Lung (tissue), 17 donors: ENCODE measurements at places on chromosomes 1 and 21. TPM values are rescaled to one million over a fixed set of nuclear protein-coding genes. Genes with fewer than 3 reads are reported as not detected.
A peak's percentile ranks its signal among the peaks of the same experiment; 100 is the strongest.

GRCh38 chr21:41706263-41706639, 60.6 kb downstream of the RIPK4 start:
- no peak for DNase-seq

DNA sequence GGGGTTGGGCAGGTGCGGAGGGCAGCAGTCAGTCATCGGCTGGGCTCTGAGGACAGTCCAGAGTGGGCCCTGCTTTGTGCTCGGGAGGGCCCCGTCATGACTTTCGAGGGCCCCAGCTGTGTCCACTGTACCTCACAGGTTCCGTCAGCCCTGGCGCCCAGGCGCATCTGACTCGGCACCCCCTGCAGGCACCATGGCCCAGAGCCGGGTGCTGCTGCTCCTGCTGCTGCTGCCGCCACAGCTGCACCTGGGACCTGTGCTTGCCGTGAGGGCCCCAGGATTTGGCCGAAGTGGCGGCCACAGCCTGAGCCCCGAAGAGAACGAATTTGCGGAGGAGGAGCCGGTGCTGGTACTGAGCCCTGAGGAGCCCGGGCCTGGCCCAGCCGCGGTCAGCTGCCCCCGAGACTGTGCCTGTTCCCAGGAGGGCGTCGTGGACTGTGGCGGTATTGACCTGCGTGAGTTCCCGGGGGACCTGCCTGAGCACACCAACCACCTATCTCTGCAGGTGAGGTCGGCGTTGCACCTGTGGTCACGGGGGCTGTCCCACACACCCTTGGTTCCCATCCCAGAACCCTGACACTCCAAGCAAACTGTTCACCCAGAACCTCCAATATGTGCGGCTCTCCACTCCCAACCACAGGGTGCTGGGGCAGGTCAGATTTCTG, 7.8 kb downstream of the PODN start:
- DNase-seq = no peak

Gene AMPD1
- total RNA-seq = 0.34 TPM

DNA sequence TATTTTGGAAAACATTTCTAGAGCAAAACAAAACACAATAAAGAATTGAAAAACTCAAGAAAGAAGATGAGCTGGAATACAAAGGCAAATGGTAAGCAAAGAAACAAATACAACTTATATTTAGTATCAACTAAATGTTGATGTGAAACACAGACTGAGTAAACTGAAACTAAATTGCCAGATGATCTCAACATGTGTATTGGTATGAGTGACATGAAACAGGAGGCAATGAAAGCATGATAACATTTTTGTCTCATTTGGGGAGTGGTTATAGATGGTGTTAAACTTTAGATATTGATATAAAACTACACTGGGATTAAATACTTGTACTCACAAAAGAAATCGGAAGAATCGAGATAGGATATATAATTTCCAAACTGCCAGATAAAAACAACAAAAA, 805.6 kb upstream of the CXADR start:
- DNase-seq = no peak

Gene OR2AK2
- total RNA-seq = not detected

DNA sequence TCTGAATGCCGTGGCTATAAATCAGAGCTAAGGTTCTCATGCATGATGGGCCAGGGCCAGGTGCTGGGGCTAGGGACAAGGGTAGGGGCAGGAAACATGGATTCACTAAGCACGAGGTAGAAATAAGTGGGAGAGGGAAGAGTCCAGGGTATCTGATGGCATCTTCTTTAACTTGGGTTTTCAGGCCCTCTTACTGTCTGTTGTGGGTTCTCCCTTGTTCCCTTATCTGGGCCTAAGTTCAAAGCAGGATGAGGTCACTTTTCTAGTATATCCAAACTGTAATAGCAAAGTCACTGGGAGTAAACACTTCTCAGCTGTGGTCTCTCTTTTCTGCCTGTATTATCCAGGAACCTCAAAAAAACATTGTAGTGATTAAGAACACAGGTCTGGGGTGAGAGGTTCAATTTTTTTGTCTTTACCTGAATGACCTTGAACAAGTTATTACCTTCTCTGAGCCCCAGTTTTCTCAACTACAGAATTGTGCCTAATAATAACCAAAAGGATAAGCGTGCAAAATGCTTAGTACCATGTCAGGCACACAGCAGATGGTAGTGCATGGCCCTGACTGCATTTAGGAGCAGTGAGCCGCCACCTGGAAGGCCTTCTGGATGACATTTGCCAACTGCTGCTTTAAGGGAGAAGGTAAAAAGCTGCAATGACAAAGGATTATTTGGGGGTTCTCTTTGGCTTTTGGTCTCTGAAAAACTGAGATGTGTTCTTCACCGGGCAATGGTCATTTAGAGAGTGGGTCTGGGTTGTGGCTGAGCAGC, 53.6 kb upstream of the A3GALT2 start:
- no peak for DNase-seq

Gene OR2T4
- total RNA-seq = not detected

- peak; percentile 3 for DNase-seq
These were observed 1.4 kb downstream of the ZMYM4 start for GRCh38 chr1:35269989-35270289.

- DNase-seq = no peak
These were observed 21.1 kb downstream of the C2CD2 start for GRCh38 chr21:41932576-41933312.

GRCh38 chr1:31579374-31579773, 3.1 kb downstream of the TINAGL1 start:
- peak; percentile 67 for DNase-seq

GRCh38 chr1:60894130-60894529, 188.2 kb upstream of the NFIA start:
- no peak for DNase-seq

Gene FPGT
- 21.0 TPM for total RNA-seq

- no peak for DNase-seq
These were observed 27.1 kb upstream of the LEPR start for GRCh38 chr1:65393347-65393746.

DNA sequence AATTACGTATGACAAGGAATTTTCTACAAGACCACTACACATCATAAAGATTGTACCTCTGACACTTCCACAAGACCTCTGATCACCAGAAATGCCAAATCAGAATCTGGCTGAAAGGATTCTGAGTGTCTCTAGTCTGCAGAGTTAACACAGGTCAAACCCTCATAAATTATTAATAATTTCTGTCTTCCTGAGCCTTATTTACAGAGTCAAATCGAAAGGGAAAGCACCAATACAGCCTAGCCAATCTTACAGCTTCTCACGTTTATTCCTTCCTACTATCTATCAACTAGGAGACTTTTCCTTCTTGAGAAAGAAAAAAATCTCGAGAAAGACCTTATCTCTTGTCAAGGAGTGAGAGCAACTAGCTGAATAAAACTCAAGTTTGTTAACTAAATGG, 2151.6 kb downstream of the MRPL39 start:
- DNase-seq = no peak

Gene OVAAL
- 0.17 TPM for total RNA-seq

Gene DNAJC6
- 4.6 TPM for total RNA-seq

- peak; percentile 61 for DNase-seq
These were observed 31.9 kb downstream of the MAP3K21 start for GRCh38 chr1:233359431-233359830.

- no peak for DNase-seq
These were observed 26.6 kb downstream of the IL6R start for GRCh38 chr1:154431586-154432373.

- DNase-seq = no peak
These were observed 8.0 kb downstream of the YY1AP1 start for GRCh38 chr1:155680531-155680930.

GRCh38 chr1:157086299-157086698, 13.3 kb downstream of the ETV3L start:
- DNase-seq = no peak

Gene CD164L2
- 19.8 TPM for total RNA-seq

GRCh38 chr1:83511146-83511726, 487.7 kb downstream of the TTLL7 start:
- no peak for DNase-seq

Gene ORC1
- total RNA-seq = 2.3 TPM

- DNase-seq = no peak
These were observed 54.3 kb downstream of the NGF start for GRCh38 chr1:115283681-115284146.

DNA sequence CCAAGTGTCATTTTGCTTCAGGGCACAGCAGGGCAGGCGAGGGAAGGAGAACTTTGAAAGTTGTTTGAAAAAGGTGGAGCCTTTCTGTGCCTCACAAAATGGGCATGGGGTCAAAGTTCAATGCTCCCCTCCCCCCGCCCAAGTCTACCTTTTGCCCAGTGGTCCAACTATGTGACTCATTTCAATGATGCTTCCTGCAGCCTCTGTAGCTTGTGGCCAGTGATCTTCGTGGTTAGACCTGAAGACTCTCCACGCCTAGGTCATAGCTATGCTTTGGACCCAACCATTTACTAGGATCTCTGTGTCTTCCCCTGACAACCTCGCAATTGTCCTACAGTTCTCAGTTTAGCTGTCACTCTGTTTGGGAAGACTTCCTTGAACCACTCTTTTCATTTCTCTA, 280.3 kb upstream of the GJB5 start:
- no peak for DNase-seq

DNA sequence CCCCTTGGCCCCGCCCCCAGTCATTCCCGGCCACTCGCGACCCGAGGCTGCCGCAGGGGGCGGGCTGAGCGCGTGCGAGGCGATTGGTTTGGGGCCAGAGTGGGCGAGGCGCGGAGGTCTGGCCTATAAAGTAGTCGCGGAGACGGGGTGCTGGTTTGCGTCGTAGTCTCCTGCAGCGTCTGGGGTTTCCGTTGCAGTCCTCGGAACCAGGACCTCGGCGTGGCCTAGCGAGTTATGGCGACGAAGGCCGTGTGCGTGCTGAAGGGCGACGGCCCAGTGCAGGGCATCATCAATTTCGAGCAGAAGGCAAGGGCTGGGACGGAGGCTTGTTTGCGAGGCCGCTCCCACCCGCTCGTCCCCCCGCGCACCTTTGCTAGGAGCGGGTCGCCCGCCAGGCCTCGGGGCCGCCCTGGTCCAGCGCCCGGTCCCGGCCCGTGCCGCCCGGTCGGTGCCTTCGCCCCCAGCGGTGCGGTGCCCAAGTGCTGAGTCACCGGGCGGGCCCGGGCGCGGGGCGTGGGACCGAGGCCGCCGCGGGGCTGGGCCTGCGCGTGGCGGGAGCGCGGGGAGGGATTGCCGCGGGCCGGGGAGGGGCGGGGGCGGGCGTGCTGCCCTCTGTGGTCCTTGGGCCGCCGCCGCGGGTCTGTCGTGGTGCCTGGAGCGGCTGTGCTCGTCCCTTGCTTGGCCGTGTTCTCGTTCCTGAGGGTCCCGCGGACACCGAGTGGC, at the start of gene SOD1:
TSS of gene SOD1 (plus strand) at position 158 of the 723 bp plus-strand sequence. CDS start at position 235, 77 bp downstream.
- peak; percentile 95 for DNase-seq

Gene C1orf185
- total RNA-seq = not detected

Gene OR2T10
- not detected for total RNA-seq

Gene KCNJ10
- total RNA-seq = 0.37 TPM

Gene KRTAP24-1
- not detected for total RNA-seq

DNA sequence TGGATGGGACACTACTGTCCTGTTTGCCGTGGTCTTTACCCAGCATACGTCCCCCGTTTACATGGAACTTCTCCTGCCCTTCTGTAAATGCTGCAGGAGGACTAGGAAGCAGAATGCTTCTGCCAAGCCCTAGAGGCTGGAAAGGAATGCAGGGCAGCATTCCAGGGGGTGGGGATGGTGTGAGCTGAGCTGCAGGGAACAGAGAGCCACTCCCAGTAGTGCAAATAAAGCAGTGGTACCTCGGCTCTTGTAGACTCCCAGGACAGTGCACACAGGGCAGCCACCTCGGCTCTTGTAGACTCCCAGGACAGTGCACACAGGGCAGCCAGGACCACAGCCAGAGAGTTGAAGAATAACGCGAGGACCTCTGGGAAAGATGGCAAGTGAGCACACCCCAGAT, 35.4 kb downstream of the PTPRU start:
- peak; percentile 88 for DNase-seq

DNA sequence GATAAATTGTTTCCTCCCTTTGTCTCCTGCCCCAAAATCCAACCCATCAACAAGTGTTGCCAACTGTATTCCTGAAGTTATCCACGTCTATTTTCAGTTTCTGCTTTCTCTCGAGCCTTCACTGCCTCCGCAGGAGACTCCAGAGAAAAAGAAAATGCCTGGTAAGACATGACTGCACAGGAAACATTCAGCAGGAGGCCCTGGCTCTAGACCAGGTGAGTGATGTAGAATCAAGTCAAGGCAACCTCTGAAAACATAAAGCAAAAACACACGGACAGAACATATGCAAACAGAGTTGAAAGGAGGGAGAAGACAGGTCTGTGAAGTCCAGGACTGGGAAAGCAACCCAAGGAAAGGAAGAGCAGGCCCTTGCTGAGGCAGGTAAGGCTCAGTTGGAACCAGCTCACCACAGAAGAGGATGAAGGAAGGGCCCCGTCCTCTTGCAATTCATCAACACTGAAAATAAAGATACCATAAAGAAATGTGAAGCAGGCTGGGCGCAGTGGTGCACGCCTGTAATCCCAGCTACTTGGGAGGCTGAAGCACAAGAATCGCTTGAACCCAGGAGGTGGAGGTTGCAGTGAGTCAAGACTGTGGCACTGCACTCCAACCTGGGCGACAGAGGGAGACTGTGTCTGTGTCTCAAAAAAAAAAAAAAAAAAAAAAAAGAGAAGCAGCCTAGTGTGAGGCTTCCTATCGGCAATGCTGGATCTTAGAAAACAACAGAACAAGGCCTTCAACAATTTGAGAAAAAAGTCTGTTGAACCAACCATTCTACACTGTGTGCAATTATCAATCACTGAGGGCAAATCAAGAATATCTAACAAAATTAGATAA, 8.8 kb downstream of the NOL9 start:
- no peak for DNase-seq

DNA sequence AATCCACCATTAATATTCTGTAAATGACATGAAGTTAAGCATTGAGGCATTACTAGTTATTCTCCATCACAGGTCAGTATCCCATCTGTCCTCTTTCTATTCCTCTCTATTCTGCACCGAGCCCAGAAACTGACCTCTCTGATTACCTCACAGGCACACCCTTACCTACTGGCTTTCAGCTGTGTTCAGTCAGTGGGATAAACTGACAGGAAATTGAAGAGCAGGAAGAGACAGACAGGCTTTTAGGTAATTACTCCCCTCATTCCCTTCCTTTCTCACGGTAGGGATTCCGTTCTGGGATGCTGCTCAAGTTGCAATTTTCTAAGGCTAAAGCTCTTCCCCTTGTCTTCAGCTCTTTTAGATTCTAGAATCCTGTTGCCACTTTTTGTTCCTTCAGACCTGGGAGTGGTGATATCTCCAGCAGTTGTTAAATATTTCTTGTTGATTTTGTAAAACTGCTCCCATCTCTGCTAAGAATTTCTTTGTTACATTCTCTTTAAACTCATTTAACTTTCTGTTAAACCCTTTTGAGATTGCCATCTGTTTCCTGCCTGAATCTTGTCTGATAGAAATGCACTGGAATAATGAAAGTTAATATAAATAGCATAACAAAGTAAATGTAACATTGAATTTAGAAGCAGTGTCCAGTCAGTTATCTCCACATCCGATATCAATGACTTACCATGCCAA, 1063.4 kb downstream of the PLA2G4A start:
- no peak for DNase-seq

- peak; percentile 84 for DNase-seq
These were observed 262.9 kb upstream of the PROX1 start for GRCh38 chr1:213724640-213725536.

Gene FBXO2
- total RNA-seq = 0.20 TPM

Gene RAB13
- 54.6 TPM for total RNA-seq
